CD14-positive monocyte (primary cell): ENCODE measurements at places on chromosomes 7 and 10. TPM values are rescaled to one million over a fixed set of nuclear protein-coding genes. Genes with fewer than 3 reads are reported as not detected.
A peak's percentile ranks its signal among the peaks of the same experiment; 100 is the strongest.

Gene OPALIN
- polyA plus RNA-seq: not detected

Gene PLPP4
- not detected for polyA plus RNA-seq

Gene FOXK1
- 0.33 TPM for polyA plus RNA-seq

Gene MOGAT3
- polyA plus RNA-seq: not detected

DNA sequence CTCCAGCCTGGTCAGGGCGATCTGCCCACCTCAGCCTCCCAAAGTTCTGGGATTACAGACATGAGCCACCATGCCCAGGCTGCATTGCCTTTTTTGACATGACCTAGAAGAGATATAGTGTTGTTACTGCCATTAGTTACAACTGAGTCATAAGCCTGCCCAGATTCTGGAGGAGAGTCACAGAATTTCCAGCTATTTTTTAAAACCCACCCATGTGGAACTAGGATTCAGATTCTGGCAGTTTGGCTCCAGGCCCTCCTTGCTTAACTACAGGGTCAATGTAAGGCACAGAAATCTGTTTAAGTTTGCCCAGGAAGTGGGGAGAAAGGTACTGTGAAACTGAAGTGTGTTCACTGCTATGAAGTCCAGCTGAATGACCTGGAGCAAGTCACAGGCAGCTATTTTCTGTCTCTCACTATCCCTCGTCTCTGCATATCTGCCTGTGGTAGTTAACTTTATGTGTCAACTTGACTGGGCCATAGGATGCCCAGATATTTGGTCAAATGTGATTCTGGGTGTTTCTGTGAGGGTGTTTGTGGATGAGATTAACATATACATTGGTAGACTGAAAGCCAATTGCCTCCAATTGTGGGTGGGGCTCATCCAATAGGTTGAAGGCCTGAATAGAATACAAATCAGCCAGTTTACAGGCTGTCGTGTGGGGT is 8.4 kb upstream of the MARVELD1 start:
- no peak for DNase-seq

- DNase-seq: peak; percentile 54
Observed at GRCh38 chr7:88243345-88243909, 23.6 kb upstream of the SRI start.

DNA sequence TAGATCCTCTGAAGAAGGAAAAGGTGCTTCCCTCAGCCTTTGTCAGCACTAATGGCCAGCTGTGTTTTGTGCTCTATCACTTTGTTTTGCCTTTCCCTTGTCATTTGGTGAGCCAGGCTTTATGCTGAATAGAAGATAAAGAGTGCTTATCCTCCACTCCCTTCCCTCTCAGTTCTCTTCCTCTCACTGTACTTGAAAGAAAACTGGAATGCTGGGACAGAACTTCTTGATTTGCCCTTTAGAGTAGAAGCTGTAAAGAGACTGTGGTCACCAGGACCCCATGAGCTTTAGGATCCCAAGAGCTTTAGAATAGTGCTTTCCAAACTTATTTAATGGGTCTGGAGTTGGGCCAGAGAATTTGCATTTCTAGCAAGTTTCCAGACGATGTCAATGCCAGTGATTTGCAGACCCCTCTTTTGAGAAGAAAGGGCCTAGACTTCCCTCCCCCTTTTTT is 81.4 kb downstream of the LRRC4 start:
- no peak for DNase-seq

DNA sequence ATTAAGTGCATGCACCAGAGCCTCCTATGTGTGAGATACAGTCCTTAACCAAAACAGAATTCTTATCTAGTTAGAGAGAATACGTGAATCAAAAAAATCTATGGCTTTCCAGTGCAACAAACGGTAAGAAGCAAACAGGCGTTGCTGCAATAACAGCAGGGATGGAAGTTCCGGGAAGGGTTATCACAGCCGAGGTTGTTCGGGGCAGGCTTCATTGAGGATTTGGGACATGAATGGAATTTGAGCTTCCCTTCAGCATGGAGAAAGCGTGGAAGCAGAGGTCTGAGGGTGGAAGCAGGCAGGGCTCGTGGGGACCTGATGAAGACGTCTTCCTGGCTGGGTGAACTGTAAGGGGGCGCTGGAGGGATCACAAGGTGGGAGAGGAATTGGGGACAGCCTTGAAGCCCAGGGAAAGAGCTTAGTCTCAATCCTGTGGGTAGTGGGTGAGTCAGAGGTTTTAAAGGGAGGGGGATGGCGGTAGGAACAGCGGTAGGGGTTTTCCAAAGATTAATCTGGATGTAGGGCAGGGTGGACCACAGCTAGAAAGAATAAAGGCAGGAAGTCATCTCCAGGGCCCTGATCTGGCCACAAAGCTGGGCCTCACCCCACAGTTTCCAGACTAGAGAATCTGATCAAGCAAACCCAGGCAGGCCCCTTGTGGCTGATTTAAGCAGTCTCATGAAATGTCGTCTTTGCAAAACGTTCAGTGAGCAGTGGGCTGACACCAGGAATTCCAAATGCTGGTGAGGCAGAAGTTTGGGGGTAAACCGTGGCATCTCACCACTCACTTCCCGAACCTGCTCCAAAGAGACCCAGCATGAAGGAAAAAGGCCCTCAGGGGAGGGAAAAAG is 65.1 kb downstream of the CALML3 start:
- no peak for DNase-seq

DNA sequence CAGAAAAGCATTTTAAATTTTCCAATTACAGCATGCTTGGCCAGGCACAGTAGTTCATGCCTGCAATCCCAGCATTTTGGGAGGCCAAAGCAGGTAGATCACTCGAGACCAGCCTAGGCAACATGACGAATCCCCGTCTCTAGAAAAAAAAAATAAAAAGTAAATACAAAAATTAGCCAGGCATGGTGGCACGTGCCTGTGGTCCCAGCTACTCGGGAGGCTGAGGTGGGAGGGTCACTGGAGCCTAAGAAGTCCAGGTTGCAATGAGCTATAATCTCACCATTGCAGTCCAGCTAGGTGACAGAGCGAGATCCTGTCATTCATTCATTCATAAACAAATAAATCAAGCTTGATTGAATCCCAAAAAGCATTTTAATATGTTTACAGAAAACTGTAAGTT is 234.9 kb downstream of the PARD3 start:
- no peak for DNase-seq

GRCh38 chr10:84511709-84512285 is 183.4 kb downstream of the CCSER2 start:
- DNase-seq: no peak

DNA sequence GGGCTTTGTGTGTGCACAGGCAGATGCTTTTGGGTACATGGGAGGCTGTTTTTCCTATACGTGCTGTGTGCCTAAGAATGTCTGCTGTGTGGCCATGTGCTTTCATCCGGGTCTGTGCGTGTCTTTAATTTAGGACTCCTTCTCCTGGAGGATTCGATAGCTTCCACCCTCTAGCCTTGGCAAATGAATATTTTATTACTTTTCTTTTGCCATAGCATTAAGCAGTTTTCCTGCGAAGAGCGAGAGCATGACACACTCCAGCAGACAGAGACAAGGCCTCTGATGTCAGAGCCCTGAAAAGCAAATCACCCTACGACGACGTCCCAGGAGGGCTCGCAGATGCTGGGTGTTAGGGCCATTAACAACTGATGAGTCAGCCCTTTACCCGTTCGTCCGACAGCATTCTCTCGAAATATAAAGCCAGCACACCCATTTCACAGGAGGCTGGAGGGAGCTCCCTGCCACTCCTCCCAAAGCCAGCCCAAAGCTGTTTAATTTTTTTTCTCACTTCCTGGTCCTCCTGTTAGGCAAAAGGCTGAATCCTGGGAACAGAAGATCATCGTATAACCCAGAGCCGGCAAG is 311.3 kb upstream of the ZMIZ1 start:
- DNase-seq: peak; percentile 52

GRCh38 chr7:150860291-150860977 is 8.1 kb downstream of the AOC1 start:
- DNase-seq: no peak

DNA sequence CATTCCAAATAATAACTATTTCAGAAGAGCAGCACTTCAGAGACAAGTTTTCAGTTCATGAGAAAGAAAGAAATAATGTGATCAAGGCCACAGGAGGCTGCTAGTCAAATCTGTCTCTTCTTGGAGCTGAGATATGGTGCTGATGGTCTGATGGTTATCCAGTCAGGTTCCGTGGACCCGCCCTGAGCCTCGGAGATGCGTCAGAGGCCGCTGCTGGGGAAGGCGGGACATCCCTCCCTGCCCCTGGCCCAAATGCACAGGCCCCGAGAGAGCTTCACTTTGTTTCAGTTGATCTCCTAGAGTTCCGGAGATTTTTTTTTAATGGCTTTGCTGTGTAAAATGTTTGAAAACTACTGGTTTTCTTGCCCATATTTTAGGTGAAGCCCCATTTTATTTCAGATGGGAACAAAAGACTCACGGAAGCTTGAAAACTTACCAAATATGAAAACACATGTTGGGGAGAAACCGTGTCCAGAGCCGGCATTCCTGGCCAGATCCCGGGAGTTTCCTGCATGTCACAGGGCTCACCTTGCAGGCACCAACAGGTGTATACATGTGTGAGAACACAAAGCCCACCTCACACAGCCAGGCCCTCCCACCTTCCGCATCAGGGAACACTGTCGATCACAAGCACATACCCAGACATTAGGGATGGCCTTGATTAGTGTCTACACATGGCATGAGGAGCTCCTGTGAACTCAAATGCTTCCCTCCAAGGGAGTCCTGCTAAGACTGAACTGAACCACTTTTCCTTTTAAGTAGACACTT is 499.0 kb downstream of the TCERG1L start:
- no peak for DNase-seq

DNA sequence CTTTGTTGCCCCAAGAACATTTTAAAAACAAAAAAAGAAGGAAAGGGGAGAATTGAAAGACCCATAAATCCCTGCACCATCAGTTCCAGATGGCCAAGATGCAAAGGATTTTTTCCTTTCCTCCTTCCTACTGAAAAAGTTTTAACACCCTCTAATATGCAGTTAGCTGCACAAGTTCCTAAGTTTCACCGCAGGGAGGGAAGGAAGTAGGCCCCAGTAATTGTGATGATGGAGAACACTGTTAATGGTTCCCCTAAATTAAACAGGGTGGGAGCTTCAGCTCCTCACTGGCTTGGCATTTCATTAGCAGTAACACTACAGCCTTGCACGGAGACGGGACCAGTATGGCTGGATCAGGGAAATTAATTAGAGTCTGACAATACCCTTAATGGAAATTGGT is 63.7 kb upstream of the PPIF start:
- DNase-seq: peak; percentile 54
